ENCODE measurements at places on chromosomes 1 and 21.

- no peak for DNase-seq
Measured at GRCh38 chr1:57916041-57916440, 492.2 kb upstream of the DAB1 start.

- DNase-seq: no peak
Measured at GRCh38 chr1:230330157-230330556, 96.0 kb downstream of the PGBD5 start.

DNA sequence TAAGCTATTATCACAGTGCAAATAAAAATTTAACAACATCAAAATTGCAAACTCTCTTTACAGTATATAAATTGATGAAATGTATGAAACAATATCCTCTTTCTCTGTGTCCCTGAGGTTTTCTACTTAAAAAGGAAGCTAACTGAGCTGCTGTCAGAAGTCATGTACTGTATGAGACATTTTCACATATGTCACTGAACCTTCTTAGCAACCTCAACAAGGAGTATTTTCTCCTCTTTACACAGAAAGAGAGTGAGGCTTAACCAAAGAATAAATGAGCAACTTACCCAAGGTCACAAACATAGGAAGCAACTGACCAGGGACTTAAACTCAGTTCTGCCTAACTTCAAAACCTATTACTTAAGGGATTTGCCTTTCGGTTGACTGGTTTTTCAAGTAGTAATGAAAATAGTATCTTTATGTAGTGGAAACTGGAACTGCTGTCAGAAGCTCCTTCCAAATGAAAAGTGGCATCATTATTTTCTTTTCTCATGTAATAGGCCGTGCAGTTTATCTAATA is 288.9 kb downstream of the LRRIQ3 start:
- no peak for DNase-seq

- no peak for DNase-seq
Measured at GRCh38 chr1:3058263-3059030, 10.6 kb upstream of the PRDM16 start.

- DNase-seq: no peak
Measured at GRCh38 chr1:225880222-225880588, 2.0 kb downstream of the TMEM63A start.

DNA sequence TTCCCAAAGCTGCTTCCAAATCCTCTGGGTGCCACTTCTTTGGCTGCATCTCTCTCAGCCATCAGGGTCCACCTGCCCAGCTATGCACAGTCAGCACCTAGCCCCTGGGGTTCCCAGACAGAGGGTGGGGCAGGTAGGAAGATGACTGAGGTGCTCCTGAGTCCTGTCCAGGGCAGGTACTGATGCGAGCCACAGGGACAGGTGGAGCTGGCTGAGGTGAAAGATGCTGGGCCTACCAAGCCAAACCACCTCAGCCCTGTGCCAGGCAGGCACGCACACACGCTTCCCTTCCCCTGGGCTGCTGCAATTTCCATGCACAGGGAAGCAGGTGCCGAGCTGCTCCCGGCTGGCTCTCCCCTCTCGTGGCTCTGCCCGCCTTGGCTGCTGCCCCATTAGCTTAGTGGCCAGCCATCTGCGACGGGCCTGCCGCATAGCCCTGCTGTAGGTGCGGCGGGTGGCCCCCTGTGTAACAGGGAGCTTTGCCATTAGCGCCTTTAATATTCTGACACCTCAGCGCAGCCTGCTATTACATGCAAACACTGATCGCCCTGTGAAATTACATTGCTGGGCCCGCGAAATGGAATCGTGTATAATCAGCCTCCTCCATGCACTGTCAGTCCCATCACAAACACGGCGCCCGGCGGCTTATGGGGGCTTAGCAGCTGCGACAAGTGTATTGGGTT is 38.9 kb downstream of the DMAP1 start:
- DNase-seq: no peak

DNA sequence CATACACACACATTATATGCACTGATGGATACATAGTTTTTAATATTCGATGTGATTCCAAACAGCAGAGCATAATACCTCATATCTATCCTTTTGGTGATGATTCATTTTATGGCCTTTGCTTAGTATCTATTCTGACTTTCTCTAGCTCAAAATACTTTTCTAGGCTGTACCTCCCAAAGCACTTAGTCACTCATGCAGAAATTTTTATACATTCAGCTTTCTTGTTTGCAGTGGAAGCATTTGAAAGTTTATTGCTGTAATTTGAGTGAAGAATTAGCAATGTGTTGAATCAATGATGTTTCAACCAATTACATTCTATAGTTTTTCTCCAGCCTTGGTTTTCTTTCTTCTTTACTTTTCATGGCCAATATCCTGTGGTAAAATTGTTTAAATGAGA is 66.7 kb downstream of the LBR start:
- DNase-seq: no peak

DNA sequence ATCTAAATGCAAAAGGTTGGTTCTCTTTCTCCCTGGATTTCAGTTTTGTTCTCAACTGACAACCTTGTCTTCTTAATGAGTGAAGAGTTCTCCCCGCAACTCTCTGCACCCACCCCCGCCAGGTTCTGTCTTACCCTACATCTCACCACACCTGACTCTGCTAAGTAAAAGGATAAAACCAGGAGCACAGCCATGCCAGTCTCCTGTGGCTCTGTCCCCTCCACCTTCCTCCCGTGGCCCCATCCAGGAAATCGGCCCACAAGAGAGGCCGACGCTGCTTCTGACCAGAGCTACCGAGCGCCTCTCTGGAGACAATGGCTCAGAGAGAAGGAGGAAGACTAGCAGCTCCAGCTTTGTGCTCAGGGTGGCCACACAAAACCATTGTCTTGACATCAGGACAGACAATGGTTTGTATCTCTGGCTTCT is 72.2 kb downstream of the PLEKHA6 start:
- DNase-seq: no peak

DNA sequence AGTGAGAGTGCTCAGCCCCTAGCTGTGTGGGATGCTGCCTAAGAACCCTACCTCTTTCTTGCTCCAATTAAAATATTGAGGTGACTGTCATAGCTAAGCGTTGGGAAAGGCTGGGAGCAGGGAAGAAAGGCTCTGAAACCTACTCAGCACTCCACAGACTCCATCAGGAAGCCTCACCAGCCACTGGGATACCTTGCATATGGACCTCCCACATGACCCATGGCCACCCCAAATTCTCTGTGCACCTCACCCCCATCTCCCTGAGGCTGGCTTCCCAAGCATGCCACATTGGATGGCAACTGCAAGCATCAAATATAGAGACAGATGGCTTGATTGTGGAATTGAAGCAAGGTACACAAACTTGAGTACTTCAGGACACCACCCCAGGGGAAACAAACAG is 41.8 kb downstream of the FLVCR1 start:
- DNase-seq: no peak

DNA sequence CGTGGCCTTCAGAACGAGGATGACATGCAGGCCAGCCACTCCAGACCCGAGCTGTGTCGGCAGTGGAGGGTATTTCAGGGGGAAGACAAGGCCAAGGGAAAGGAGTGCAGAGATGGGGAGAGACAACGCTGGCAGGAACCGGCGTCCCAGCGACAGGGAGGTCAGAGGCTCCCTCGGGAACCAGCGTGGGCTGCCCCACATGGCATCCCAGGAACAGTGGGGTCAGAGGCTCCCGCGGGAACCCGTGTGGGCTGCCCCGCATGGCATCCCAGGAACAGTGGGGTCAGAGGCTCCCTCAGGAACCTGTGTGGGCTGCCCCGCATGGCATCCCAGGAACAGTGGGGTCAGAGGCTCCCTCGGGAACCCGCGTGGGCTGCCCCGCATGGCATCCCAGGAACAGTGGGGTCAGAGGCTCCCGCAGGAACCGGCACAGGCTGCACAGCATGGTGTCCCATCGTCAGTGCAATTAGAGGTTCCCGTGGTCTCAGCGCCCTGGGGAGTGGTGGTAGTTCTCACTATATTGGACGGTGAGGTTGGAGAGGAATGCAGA is 43.0 kb downstream of the SLC19A1 start:
- no peak for DNase-seq

GRCh38 chr1:21607549-21608529 is 61.3 kb downstream of the RAP1GAP start:
- DNase-seq: peak; percentile 89

GRCh38 chr1:208421486-208421885 is 177.3 kb upstream of the PLXNA2 start:
- no peak for DNase-seq

DNA sequence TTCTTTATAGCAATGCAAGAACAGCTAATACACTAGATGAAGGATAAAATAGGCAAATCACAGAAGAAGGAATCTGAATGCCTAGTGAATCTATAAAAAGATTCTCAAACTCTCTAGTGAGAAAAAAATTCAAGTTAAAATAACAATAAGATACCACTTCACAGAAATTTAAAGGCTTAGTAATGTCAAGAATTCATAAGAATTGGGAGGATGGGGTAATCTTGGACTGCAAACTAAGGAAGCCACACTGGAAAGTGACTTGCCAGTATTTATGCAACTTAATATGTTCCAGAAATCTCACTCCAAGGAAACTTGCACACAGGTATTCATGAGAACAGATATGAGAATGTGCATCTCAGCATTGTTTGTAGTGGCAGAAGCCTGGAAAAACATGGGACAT is 38.9 kb upstream of the PRRC2C start:
- no peak for DNase-seq

DNA sequence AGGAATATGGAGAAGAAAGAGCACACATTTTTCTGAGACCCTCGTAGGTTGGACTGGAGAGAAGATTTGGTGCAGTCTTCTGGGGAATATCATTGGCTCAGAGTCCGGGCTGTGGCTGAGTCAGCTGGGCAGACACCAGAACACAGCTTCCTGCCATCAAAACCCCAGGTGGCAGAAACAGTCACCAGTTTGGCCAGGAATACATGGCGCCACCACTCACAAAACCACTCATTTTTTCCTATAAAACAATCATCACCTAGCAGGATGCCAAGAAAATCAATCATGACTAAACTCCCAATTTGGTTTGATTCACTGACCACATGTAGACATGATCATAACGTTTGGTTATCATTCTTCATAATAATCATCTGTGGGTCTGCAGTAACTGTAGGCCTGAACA is 178.1 kb upstream of the PBX1 start:
- DNase-seq: no peak

- DNase-seq: no peak
Measured at GRCh38 chr21:41466024-41466820, 40.2 kb downstream of the MX1 start.

DNA sequence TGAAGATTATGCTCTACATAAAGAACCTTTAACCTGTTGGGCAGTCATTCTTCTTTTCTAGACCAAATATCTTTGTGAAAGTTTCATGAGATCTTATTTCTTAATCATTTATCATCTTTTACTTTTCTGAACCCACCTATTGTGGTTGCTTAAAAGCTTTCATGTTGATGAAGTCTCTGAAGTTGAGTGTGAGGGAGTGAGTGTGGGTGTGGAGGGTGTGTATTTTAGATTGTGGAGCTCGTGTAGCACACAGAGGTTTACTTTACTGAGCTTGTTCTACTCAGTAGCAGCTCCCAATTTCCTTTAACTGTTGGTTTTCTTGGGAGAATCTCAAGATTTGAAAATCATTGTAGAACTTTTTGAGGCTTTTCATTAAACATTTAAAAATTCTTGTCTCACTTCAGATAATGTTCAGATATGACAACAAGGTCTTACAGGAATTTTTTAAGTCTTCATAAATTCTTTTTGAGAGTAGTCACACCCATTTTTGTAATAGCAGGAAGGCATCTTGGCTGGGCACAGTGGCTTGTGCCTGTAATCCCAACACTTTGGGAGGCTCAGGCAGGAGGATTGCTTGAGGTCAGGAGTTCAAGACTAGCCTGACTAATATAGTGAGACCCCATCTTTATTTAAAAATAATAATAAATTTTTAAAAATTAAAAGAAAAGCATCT is 17.0 kb downstream of the SRRM1 start:
- no peak for DNase-seq

GRCh38 chr1:159829822-159830465 is 3.3 kb downstream of the SLAMF8 start:
- DNase-seq: no peak

DNA sequence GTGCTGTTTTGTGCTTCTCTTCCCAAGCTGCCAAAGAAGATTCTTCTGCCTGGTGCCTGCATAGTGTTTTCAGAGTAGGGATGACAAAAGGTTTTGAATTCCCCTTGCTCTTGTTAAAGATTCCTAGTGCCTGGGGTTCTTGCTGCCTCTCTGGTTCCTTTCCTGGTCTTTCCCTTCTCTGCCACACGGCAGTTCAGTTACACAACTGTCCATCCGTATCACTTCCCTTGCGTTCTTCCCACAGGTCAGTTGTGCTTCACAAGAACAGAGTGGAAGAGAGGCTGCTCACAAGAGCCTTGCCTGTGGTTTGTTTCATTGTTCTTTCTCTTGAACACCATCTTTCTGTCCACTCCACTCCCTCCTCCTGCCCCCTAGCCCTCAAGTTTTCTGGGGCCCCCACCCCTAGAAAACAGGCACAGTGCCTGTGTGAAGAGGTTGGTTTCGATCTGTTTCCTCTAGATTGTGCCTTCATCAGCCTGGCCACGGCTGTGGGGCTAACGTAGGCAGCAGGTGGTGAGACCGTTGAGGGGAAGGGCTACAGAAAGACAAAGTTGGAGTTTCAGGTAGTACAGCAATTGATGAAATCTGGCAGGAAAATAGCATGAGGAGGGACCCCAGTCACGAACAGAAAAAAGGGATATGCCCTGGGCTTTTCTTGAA is 5.8 kb downstream of the VASH2 start:
- DNase-seq: no peak

DNA sequence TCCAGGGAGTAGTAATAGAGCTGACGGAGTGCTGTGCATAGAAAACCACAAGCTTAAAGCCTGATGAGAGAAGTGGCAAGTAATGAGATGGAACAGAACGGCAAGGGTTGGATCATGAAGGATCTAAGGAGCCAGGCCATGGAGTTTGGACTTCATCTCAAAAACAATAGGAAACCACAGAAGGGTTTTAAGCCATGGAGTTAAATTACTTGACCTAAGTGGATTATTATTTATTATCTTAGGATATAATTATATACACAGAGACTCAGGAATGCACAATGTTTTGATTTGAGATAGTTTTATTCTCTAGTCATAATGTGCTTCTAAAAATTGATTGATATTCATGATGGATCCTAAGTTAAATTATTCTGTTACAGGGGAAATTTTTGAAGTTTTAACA is 242.4 kb downstream of the PLPP3 start:
- no peak for DNase-seq

DNA sequence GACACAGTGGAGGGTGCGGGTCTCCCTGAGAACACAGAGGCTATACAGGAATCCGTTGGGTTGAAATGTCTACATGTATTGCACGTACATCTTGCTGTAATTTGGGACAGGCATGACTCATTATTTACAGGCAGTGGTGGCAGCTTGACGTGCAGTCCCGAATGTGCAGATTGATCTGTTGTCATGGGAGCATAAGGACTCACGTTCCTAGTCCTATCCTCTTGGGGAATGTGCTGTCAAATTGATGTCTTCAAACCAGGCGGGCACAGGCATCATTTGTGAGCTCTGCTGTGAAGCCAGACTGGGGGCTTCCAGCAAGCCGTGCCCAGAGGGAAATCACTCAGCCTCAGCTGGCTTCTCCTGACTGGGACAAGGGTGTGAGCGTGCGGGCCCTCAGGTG is 40.5 kb downstream of the S100B start:
- DNase-seq: no peak
